ENCODE measurements at places on chromosomes 2 and 18.

GRCh38 chr2:226561962-226562361, 237.7 kb downstream of the IRS1 start:
- DNase-seq = no peak

DNA sequence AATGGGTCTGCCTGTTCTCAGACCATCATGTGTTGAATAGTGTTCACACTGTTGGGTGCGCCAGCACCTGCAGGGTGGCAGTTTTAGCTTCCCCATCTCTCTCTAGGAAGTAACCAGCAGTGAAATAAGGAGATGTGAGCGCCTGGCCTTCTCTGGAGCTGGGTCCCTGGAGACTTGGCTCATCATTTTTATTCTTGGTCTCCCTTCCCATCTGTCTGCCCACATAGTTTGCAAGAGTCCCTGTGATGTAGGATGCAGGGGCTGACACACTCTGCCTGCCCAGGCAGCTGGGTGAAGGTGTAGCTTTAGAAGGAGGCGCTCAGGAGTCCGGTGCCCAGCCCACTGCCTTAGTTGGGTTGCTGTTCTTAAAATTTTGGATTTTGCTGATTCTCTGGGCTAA, 172.2 kb downstream of the LDLRAD4 start:
- no peak for DNase-seq

DNA sequence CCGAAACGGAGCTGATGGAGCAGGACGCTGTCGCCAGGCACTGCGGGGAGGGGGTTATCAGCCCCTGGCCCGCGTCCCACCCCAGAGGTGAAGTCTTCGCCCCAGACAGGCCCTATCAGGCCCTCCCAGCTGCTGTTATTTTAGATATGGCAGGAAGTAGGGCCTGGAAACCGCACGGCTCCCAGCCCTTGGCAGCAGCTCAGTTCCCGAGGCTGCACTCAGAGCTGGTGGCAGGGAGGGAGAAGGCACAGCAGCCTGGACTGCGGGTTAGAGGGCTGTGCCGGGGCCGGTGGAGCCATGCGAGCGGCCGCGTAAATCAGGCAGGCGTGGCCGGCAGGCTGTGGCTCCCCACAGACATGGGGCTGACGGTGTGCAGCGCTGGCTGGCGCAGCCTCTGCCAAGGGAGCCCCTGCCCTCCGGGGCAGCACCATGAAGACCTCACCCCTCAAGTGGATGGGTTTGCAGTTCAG, 111.4 kb downstream of the NFATC1 start:
- peak; percentile 69 for DNase-seq

- no peak for DNase-seq
These were observed 151.1 kb upstream of the NT5C1B start for GRCh38 chr2:18740474-18740881.

DNA sequence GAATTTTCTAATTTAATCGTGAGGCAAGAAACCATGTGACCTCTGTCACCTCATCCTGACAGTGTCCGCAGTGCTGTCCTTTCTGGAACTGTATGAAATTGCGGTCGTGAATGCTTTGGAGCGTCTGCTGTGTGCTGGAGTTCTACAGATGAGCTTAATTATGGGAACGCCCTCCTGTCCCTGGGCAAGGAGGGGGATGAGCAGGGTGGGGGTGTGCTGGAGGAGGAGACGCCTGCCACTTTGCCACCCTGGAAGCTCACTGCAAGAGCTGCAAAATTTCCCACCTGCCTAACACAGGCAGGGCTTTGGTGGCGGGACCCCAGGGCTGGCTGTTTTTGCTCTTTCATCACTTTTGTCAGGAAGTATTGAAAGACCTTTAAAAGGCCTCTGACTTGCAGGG, 6.5 kb downstream of the LPIN1 start:
- DNase-seq = peak; percentile 16

- DNase-seq = peak; percentile 85
These were observed 12.2 kb downstream of the WNT10A start for GRCh38 chr2:218892693-218893348.

DNA sequence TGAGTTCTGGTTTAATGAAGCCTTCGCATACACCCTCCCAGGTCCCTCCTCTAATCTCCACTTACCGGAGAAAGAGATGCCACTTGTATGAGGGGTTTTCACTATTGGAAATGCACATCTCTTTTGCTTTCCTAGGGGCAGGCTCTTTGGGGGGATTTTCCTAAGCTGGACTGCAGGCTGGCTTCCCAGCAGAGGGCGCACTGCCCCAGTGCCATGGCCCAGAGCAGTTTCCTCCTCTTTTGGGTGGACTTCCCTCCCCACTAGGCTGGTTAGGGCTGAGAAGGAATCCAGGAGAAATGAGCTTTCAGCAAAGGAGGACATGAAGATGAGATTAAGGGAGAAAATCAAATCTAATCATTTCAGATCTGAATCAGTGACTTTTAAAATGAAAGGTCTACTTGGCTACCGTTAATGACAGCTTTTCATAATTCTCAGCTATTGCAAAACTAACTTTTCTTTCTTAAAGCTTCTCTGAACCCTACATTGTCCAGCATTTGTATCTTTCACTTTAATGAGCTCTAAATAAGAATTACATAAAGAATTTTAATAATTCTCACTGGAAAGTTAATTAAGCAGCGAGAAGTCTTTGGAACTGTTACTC, 784.1 kb upstream of the FANCL start:
- DNase-seq = peak; percentile 71

DNA sequence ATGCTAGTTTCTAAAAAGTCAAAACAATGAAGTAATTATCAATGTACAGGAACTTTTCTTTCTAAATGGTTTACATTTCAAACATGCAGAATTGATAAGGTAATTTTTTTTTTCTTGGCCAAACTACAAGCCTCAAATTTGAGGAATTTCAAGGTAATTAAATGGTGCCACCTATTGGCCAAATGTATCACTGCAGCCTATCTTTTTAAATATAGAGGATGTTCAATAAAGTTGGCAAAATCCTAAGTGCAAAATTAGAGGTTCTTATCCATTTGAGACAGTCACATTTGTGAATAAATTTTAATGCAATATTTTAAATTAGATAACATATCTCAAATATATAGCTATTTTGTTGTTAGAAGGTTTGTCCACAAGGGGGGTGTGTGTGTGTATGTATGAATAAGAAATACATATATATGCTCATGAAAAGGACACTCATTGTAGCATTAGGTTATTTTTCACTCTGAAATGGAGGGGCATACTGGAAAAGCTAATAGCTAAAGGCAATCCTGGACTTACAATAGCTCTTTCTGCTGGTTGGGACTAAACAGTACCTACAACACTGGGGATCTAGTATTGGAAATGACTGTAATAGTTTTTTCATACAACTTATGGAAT, 26.2 kb downstream of the MMADHC start:
- DNase-seq = peak; percentile 86

DNA sequence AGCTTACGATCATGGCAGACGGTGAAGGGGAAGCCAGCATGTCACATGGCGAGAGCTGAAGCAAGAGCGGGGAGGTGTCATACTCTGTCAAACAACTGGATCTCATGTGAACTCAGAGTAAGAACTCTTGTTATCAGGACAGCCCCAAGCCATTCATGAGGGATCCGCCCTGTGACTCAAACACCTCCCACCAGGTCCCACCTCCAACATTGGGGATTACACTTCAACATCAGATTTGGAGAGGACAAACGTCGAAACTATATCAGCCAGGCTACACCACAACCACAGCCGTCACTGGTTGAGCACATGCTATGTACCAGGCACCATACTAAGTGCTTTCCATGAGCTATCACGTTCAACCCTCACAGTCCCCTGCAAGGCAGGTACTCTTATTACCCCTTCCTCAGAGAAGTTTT, 293.8 kb downstream of the PRKCE start:
- no peak for DNase-seq

- peak; percentile 32 for DNase-seq
These were observed 73.9 kb upstream of the RPL31 start for GRCh38 chr2:100928235-100928634.

DNA sequence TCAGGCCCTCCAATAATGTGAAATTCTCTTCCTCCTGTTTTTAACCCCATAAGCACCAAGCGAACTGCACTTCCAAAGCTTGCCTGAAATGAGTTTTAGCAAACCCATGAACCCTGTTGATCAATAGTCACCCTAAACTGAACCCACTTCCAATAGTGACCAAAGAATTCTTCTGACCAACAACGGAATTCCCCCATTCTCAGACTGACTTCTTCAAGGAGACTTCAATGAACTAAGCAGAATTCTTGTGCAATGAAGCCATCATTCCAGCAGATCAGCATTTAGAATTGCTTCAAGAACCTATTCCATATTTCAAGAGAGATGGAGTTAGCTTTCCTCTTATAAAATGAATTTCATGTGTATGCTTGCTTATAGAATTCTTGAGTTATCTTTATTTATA, 176.9 kb upstream of the FN1 start:
- DNase-seq = no peak

DNA sequence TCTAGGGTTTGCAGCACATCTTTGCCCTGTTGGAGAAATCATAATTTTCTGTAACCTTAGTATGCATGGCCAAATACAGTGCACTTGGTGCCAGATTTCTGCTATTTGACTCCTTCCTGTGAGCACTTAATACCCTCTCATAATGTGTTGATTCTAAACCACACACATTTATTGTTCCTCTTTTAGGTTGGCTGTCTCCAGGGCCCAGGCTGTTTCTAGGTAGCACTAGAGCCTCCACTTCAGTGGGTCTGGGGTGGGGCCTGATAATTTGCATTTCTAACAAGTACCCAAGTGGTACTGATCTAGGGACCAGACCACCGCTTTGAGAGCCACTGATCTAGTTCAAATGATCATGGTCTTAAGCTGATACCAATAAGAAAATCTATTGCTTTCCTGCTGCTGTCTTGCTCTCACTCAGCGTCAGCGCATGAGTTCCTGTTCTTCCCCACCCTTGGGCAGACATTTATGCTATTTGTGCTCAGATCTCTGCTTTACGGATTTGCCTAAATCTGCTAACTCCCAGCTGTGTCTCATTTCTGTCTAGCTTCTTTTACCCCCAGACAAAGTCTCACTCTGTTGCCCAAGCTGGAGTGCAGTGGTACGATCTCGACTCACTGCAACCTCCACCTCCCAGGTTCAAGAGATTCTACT, 7.4 kb downstream of the PTRHD1 start:
- no peak for DNase-seq

DNA sequence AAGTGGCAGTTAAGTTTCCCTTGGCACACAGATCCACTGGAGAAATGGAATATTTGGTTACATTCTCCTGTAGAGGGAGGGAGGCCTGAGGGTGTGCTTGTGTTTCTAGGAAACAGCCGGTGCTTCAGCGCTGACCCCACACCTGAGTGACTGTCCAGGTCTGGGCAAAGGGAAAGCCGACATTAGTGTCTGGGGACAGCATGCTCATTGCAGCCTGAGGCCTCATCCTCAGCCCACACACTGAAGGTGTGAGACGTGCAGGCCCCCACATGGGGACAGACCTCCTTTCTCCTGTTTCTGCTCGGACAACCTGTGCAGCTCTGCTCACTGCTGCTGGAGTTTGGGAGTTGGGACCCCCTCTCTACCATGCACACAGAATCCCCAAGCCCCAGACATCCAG, 178.3 kb downstream of the ACKR3 start:
- DNase-seq = no peak

GRCh38 chr2:233063269-233063975, 3.3 kb downstream of the INPP5D start:
- no peak for DNase-seq

- peak; percentile 86 for DNase-seq
These were observed 37.2 kb upstream of the CFAP36 start for GRCh38 chr2:55482186-55482884.

DNA sequence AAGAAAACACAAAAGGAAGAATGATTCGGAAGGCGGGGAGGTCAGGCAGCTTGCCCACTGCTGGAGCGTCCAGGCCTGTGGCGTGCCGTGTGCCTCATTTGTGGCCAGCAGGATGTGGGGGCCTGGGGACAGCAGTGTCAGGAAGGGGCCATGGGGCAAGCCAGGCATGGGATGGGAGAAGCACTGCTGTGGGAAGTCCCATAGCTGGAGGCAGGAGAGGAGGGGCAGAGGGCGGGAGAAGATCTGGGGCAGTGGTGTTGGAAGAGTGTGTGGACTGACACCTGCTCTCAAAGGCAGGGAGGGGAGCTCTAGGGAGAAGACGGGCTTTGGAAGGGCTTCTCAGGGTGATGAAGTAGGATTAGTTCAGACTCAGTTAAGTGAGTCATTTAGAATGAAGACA, 133.7 kb downstream of the ACOXL start:
- no peak for DNase-seq

- no peak for DNase-seq
These were observed 531.5 kb downstream of the STK39 start for GRCh38 chr2:167715932-167716331.

DNA sequence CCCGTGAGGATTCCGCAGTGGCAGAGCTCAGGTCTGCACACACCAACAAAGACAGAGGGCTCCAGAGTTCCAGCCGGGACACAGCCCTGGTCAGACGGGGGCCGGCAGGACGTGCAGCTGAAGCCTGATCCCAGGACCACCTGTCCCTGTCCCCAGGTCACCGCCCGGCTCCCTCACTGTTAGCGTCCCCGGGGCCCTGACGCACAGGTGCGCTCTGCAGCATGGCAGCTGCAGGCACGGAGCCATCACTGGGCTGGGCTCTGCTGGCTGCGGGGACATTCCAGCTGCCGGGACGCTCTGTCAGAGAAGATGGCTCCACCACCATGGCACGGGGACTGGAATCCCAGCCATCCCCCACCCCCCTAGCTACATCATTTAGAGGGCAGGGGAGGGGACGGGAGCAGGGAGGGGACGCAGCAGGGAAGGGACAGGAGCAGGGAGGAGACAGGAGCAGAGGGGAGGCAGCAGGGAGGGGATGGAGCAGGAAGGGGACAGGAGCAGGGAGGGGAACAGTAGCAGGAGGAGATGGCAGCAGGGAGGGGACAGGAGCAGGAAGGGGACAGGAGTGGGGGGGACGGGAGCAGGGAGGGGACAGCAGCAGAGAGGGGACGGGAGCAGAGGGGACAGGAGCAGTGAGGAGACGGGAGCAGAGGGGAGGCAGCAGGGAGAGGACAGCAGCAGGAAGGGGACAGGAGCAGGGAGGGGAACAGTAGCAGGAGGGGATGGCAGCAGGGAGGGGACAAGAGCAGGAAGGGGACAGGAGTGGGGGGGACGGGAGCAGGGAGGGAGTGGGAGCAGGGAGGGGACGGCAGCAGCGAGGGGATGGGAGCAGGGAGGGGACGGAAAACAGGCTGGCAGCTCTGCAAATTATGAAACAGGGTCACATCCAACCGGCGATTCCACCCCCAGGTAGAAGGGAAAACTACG, 39.8 kb downstream of the SLC66A2 start:
- peak; percentile 60 for DNase-seq

DNA sequence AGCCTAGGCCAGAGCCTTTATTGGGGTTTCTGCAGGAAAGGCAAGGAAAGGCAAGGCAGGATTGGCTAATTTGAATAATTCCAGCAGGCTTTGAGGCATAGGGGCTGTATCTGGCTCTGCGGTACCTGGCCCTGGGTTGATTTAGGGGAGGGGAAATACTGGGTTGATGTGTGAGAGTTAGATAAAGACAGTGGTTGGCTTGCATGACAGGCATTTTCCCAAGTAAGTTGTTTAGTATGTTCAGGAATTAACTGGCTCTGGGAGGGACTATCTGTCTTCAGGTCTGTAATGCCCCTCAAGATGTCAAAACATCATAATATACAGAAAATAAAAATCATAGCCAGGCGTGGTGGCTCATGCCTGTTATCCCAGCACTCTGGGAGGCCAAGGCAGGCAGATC, 98.7 kb downstream of the UBR3 start:
- DNase-seq = no peak

- no peak for DNase-seq
These were observed 14.9 kb downstream of the L3MBTL4 start for GRCh38 chr18:6399776-6400175.

- DNase-seq = no peak
These were observed 262.0 kb upstream of the MMADHC start for GRCh38 chr2:149849591-149849990.

- peak; percentile 63 for DNase-seq
These were observed at the start of gene ECEL1 for GRCh38 chr2:232487385-232488096. ECEL1 (minus strand) TSS chr2:232487834; CDS start chr2:232486653, 1,181 bp downstream.

- no peak for DNase-seq
These were observed 24.5 kb upstream of the KCNE4 start for GRCh38 chr2:223027442-223027841.

Measured in eye (tissue), 1 donor.